Progenitor cell of endocrine pancreas (in vitro differentiated cells): ENCODE measurements at places on chromosomes 6 and 20.

DNA sequence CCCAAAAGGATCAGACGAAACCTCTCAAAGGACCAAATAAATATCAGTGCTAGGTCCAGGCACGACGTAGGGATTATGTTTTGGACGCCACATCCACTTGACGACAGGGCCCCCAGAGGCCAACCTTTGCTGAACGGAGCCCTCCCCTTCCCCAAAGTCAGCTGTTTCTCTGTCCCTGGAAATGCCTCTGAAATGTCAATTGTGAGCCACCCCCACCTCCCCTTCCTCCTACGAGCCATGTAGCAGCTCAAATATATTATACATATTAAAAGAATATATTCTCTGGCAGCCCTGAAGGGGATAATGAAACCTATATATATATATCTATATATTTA is 39.6 kb upstream of the BLCAP start:
- DNase-seq: no peak

DNA sequence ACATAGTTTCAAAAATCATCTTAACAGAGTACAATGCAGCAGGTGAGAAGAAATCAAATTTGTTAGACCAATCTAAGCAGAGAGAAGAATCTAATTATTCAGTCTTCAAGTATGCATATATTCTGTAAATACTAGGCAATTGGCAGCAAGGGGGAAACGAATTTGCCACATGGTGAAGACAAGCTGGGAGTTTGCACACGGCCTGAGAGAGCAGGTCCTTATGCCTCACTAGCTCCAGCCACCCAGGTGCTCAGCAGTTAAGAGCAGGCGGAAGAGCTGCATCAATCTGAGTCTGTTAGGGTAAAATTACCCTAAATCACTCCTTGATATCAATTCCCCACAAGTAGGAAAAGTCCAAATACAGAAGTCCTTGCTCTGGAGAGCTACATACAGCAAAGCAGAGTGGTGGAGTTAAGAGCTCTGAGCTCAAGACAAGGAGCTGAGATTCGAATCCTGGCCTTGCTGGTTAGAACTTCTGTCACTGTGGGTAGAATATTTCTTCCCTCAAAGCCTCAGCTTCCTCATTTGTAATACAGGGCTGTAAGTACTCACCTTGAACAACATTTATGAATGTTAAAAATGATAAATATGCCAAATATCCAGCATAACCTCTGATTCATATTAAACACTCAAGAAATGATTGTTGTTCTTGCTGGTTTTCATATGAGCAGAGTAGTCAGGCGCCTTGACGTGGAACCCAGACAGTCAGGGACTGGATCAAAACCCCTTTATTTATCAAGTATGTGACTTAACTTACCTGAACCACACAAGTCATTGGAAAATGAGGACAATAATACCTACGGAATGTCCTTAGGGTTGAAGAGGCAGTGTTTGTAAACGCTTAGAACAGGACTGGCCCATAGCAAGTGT is 444.2 kb downstream of the CDH26 start:
- DNase-seq: no peak

- no peak for DNase-seq
Measured at GRCh38 chr6:39152262-39152661, 37.3 kb upstream of the SAYSD1 start.

DNA sequence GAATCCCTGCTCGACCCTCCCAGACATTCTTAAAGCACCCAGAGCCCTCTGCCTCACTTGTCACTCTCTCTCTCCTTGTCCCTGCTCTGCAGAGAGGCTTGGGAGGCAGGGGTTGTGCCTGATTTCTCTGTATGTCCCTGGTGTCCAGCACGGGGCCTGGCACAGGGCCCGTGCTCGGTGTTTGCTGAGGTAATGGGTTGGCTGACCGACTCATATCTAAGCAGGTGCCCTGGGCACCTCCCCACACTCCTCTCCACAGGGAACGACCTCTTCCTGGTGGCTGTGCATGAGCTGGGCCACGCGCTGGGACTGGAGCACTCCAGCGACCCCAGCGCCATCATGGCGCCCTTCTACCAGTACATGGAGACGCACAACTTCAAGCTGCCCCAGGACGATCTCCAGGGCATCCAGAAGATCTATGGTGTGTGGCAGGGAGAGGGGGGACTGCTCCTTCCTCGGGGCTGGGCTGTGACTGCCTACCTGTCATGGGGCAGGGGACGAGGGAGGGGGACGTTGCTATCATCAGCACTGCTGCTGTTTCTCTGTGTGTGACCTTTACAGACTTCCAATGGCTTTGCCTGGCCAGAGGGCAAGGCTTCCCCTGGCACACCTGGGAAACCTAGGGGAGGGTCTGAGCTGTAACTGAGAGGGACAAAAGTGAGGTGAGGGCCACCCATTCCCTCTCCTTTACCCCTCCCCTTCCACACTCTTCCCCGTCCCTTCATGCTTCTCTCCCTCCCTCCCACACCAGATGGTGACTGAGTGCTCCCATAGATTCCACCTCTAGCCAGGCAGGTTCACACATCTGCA is 14.2 kb downstream of the MMP24OS start:
- DNase-seq: no peak

GRCh38 chr20:10963717-10964266 is 290.0 kb upstream of the JAG1 start:
- DNase-seq: no peak

- DNase-seq: no peak
Measured at GRCh38 chr20:44021900-44022299, 107.2 kb downstream of the TOX2 start.

DNA sequence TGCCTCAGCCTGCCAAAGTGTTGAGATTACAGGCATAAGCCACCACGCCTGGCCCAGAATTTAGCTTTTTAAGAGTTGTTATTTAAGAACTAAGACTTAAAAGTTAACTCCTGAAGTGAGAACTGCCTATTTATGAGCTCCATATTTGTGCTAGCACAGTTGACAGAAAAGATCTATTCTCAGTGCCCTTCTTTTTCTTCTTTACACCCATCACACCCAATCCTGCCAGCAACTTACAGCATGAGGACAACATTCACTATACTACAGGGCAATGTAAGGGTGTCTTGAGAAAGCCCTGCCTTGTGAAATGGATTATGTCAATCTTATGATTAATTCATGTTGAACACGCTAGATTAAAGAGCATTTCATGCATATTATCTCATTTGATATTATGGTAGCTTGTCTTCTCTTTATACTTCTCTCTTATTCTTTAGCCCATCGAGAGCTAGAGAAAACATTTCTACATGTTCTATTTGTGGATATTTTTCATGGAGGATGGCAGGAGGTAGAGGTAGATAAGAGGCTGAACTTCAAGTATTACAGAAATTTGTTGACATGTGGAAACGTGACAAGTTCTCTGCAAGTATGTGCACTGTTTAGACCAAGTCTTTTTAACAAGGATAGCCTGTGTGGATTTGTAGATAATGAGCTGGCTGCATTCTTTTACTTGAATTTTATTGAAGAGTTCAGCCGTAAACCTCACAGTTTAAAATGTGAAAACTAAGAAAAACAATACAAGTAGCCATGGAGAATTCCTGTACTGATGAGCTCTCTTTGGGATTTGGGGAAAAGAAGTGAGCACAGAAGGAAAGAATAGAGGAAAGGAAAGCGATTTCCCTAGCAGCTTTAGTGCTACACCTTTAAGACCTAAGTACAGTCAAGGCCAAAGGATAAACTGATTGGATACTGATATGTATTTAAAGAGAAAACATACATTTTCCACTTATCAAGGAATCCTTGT is 212.2 kb downstream of the ARHGAP18 start:
- no peak for DNase-seq

GRCh38 chr20:48609491-48609978 is 218.3 kb downstream of the PREX1 start:
- no peak for DNase-seq

DNA sequence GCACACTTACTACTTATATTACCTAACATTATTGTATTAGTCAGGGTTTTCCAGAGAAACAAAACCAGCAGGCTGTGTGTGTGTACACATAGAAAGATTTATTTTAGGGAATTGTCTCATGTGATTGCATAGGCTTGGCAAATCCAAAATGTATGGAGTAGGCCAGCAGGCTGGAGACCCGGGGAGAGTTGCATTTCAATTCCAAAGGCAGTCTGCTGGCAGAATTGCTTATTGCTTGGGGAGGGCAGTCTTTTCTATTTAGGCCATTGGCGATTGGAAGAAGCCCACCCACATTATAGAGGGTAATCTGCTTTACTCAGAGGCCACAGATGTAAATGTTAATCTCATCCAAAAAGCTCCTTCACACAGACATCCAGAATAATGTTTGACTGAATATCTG is 157.0 kb downstream of the ADGRG6 start:
- no peak for DNase-seq

- DNase-seq: no peak
Measured at GRCh38 chr6:15993716-15994228, 135.1 kb upstream of the MYLIP start.

DNA sequence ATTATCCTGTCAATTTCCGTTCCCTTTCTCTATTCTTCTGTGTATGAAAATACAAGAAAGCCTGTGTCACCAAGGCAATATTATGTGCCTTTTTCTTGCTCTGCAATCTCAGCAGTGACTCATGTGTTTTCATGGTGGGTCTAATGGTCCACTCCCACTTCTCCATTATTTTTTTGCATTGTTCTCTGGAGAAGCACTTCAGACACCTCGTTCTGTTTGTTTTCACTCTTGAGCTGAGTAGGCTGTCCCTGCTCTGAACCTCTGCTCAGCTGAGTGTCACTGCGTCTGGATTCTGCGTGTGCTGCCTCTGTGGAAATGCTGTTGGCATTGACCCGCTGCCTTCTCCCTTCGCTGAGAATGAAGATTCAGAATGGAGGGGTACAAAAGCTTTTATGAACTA is 230.6 kb downstream of the TMEM242 start:
- no peak for DNase-seq

DNA sequence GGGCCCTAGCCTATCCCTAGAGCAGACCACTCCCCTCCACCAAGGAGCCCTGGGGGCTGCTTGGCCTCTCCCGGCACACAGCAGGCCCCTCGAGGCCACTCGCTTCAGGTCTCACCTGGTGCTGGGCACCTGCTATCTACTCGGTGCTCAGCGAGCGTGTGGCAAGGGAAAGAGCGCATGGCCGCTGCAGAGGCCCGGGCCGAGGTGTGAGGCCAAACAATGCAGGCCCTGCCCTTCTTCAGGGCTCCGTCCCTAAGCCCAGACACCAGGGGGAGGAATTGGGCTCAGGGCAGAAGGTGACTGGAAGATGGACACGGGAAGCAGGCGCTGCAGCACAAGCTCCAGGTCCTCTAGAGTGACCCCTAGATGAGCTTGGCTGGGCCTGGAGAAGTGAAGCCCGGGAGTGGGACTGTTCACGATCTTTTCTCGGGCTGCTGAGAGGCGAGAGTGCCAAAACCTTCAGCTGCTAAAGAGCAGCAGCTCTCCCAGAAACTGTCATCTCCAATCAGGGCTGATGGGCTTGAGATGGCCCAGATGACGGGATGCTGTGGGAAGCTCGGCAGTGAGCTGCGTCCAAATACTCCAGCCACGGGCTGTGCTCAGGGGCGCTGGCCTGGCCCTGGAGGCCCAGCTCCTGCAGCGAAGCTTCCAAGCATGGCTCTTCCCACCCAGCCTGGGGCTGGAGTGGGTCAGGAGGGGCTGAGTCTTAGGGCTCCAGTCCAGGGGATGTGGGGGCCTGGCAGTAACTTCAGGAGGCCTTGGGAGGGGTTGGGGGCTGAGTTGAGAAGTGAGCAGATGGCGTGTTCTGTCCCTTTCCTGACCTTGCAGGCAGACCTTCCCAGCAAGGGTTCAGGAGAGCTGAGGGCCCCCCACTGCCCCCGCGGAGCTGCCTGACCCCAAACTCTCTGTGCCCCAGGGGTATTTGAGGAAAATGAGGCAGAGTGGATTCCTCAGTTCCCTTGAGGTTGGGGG is 43.7 kb downstream of the APCDD1L start:
- DNase-seq: no peak

DNA sequence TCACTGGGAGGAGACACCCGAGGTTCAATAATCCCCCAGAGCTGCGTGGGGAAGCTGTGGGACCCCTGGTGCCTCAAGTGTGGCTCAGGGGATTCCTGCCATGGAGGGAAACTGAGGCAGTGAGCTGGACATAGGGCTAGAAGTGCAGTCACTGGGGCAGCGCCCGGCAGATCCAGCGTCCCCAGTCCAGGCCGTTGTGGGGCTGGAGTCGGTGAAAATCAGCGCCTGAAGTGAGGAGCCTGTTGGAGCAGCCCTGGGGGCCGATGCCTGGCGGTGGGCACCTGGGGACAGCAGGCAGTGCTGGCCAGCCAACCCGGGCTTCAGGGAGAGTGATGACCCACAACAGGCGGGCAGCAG is 2.2 kb upstream of the COL9A3 start:
- DNase-seq: no peak

DNA sequence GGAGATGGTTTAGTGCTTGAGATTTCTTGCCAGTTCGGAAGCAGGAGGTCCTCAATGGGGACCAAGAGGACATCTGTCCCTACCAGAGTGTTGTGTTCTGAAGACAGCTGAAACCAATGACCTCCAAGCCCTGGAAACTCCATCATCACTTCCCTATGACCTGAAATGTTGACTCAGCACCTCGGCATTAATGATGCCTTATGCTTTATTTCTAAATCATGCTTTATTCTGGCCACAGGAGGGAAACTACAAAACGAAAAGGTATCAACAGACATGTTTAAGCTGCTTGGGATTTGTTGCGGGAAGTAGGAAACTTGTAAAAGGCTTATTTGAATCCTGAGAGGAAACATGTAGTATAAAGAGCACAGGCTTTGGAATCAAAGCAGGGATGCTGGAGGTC is 389.1 kb upstream of the CHD6 start:
- DNase-seq: no peak

- DNase-seq: no peak
Measured at GRCh38 chr6:151553416-151554165, 59.8 kb downstream of the CCDC170 start.

- no peak for DNase-seq
Measured at GRCh38 chr20:9442858-9443257, 71.5 kb upstream of the LAMP5 start.

- no peak for DNase-seq
Measured at GRCh38 chr6:4905826-4906225, 98.0 kb downstream of the RPP40 start.

- no peak for DNase-seq
Measured at GRCh38 chr20:39716796-39717341, 754.7 kb downstream of the DHX35 start.

DNA sequence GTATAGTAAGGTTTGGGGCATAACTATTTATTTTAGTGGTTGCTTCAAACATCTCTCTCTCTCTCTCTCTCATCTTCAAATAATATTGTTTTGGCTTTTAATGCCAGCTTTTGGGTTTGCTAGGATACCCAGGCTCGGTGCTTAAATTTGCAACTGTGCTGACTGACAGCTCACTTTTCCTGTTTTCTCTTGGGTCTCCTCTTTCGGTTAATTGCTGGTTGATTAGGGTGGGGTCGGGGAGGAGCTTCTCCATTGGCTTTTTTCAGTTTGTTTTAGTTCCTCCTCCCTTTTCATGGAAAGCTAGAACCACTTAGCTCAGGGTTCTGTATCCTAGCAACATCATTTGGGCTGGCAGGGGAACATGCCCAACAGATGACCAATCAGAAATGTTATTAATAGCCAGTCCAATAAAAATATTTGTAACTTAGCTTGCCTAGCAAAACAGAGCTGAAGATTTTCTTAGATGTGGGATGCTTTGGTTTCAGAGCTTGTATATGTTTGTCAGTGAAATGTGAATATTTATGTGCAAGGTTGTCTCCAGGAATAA is 11.3 kb downstream of the TFAP2B start:
- DNase-seq: no peak

GRCh38 chr20:41133709-41134361 is 3.5 kb upstream of the PLCG1 start:
- DNase-seq: no peak

- no peak for DNase-seq
Measured at GRCh38 chr6:155253337-155253736, 10.5 kb upstream of the CLDN20 start.
